ENCODE measurements at places on chromosomes 6 and 20.

DNA sequence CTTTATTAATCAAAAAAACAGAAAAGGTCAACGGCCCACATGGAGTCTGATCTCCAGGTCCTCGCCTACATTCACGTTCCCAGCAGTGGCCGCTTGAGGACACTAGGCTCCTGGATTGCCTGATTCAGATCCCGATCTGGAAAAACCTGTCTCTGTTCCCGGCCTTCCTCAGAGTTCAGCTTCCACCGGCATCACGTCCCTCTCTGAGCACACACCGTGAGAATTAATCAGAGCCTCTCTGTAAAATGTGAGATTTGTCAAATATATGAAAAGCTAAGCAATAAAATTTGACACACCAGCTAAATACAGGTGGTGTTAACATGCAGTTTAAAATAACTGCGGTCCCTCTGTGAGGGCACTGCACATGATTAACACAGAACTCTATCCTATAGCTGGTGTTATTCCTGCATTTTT is 122.8 kb upstream of the COL21A1 start:
- DNase-seq = no peak

DNA sequence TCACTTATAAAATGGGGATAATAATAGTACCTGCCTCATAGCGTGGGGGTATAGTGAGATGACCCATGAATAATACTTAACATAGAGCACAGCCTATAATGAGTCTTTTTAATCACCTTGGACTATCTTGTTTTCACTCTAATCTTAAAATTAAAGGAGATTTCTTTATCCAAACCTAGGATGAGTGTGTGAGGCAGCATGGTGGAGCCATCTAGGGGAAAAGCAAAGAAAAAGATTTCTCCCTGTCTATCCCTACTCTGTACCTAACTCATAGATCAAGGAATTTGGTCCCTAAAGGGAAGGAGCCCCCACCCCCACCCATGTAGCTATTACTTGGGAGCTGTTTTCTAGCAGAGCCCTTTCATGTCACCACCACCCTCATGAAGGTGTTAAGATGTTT is 45.2 kb upstream of the PAK5 start:
- no peak for DNase-seq

- DNase-seq = no peak
Measured at GRCh38 chr6:134372603-134373281, 54.8 kb upstream of the SGK1 start.

DNA sequence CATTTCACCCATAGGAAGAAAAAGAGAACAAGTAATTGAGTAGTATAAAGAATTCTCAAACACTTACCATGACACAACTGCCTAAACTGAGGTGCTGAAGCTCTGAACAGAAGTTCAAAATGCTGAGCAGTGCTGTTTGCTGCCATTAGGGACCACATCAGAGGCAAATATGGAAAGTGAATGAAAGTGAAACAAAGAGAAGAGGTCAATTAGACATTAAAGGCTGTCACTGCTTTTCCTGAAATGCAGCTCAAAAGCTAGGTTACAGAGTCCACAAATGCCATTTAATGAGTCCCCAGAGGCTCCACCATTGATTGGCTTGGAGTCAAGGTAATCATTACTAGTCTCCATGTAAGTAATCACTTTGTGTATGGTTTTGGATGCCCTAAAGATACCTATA is 46.1 kb downstream of the POU3F2 start:
- no peak for DNase-seq

DNA sequence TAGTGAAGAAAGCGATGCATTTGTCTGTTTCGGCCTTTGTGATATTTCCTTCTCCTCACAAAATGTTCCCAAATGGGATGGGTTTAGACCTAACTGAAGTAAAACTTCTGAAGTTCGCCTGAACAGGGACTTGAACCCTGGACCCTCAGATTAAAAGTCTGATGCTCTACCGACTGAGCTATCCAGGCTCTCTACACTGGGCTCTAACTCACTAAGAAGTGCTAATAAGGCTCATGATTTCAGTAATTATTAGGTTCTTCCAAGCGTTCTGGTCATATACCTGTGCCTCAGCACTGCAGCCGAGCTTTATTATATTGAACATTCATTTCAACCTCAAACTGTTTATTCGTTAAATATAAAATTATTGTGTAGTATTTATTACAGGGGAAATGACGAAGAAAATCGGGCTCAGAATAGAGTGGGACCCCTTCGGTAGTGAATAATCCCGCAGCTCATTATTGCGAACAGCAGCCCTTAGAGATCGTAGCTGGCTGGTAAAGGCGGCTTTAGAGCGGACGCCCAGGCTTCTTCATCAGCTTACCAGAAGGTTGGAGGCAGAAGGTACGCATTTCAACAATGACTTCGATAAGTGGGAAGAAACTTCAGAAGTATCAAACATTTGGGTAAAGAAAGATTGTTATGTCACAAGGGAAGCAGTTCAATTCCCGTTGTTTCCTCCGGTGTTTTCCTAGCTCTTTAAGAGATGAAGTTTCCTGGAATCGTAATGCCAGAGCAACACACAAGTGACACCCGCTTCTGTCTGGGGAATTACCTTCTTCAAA is 119.0 kb upstream of the ZNF184 start:
- no peak for DNase-seq

DNA sequence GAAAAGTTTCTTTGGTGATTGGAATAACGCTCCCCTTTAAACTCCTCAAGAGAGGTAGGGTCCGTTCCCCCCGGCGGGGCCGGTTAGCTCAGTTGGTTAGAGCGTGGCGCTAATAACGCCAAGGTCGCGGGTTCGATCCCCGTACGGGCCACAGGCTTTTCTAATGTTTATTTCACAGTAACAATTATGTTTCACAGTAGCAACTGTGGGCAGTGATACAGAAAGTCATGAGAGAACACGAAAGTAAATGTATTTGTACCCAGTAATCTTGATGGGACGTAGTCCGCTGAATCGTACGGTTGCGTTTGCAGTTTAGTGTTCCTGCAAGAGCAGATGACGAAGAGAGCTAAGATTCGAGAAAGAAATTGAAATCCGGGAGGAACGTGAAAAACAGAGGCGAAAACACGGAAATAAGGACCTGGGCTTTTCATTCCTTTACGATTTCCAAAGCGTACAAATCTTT is 505.5 kb downstream of the PRIM2 start:
- no peak for DNase-seq

DNA sequence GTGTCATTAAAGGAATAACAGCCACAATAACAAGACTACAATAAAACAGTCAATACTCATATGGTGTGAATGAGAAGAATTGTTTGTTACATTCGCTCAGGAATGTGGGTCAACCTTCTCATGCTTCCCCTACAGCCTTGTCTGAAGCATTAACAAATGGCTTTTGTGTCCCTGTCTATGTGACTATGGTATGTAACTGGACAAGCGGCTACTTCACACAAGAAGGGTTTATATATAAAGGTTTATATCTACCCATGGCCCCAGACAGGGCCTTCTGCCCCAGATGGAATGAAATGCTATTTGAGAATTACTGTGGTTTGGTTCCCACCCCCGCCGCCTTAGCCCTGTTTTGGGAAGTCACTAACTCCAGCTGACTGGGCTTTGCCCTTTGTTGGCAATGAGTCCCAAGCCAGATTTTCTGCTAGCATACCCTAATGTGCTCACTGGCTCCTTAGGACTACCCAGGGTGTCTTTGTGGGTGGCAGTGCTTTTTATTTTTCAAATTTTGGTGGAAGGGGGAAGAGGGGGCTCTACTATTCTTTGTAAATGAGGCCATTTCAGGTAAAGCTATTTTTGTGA is 39.4 kb downstream of the TFAP2A start:
- no peak for DNase-seq

DNA sequence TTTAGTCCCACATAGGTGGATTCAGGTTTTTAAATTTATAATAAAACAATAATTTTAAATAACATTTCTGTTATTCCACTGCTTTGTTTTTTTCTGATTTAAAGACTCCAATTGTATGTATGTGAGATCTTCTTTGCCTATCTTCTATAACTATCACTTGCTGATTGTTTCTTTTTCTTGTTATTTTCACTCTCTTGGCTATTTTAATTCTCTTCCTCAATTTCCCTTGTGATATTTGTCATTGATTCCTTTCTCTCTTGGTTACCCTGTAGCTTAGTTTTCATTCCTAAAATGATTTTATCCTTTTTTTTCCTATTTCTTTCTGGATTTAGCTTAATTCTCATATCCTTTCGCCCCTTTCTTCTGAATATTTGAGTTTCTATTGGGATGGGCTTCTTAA is 227.3 kb upstream of the TENT5A start:
- no peak for DNase-seq

DNA sequence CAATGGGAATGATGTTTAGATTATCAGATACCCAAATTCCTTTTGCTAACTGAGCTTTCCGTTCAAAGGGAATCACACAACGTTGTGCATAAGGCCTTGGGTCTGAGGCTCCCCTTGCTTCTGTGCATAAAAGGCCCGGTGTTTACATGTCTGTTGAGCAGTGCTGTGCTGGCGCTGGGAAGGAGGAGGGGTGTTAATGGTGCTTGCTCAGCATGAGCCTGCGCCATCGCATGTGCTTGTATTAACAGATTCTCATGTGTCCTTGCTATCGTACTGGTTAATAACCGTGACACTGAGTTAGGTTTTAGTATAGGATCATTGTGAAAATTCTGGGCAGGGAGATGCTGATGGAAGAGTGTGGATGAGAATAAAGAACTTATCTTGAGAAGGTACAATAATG is 62.3 kb upstream of the TRAF3IP2 start:
- no peak for DNase-seq

DNA sequence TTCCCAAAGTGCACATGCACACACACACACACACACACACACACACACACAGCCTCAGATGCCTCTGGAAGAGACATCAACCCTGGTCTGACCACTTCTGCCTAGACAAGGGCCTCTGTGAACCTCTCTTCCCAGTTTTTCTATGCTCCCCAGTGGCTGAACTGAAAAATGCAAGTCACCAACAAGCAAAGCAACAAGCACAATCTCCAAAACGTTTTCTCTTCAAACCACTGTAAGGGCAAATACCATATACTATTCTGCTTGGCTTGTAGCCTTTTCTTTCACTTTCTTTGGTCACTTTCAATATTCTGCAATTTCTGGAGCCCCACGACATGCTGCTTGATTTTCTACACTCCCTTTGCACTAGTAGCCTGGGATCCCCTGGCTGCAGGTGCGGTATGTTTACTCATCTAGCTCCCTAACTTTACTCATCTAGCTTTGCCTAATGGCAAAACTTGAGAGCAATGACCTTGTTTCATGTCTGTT is 121.4 kb upstream of the DST start:
- DNase-seq = no peak

GRCh38 chr6:163759542-163759941 is 345.0 kb downstream of the QKI start:
- DNase-seq = no peak

- no peak for DNase-seq
Measured at GRCh38 chr6:137579612-137580011, 85.4 kb upstream of the OLIG3 start.

- DNase-seq = no peak
Measured at GRCh38 chr6:20370801-20371200, 30.9 kb upstream of the E2F3 start.

DNA sequence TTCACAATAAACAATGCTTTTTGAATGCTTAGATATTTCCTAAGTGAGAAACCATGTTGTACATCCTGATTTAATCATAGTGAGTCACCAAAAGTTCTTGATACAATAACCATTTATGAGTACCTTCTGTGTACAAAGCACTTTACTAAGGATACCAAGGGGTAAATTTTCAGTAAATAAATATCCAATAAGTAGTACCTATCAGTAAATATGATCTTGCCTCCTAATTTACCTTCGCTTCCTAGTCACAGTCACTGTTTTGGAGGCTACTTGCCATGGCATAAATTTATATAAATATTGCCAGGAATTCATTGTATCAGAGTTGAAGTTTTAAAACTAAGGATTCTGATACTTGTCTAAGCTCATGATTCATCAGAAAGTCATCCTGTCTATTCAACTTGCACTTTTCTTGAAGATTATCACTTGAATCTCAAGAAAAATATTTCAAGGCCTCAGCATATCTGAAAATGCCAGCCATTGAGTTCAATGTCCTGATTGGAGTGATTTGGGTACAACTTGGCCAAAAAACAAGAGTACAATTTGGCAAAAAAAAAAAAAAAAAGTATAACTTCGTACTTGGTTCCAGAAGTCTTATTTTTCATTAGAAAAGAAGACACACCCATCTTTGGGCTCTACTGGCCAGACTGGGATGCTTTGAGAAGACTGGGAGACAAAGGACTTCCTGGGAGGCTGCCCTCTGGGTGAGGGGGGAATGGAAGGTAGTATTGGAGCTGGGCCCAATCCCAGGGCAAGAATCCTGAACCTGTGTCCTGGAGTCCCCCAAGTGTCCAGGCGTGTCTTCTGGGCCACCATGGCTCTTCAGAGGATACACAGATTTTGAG is 32.8 kb downstream of the RAB22A start:
- no peak for DNase-seq

DNA sequence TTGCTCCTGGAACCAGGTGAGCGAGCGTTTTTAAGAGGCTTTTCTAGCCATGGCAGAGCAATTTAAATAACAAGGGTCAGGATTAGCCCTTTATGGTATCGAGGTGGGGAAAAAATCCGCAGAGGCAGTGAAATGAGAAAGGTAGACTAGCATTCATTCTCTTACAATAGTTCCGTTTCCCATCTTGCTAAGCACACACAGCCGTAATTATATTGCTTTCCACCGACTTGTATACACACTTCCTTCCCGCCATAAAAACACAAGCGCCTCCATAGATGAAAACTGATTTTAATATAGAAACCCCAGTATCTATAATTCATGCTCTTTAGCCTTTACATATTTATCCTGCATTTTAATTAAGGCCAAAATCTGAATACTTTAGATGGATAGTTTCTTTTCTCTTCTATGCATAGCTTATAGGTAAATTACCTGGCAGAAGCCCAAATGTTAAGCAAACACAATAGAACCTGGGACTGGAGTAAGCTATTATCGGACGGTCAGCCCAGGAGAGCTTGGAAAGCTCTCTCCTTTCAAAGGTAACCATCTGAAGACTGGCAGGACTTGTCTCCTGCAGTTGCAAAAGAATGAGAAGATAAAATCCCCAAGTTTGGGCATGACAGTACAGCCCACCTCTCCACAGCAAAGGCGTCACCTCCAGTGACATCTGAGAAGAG is 90.9 kb upstream of the MC3R start:
- no peak for DNase-seq

DNA sequence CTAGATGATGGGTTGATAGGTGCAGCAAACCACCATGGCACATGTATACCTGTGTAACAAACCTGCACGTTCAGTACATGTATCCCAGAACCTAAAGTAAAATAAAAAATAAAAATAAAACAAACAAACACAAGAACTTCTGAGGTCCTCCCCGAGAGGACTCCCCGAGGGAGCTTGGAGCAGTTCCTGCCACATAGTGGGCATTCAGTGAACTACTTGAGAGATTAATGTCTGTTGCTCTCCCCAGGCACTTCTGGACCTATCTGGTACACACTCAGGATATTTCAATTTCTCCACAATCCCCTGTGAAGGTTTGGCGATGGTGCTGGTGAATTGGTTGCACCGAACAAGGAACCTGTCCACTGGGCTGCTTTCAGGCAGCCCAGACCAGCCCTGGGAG is 311.2 kb downstream of the ESR1 start:
- DNase-seq = no peak

- DNase-seq = no peak
Measured at GRCh38 chr20:41316051-41316450, 1.5 kb downstream of the ZHX3 start.

GRCh38 chr6:31162463-31163165 is 4.2 kb downstream of the TCF19 start:
- no peak for DNase-seq

GRCh38 chr6:87012743-87013142 is 75.4 kb downstream of the HTR1E start:
- no peak for DNase-seq
